PC-9 (cell line): ENCODE measurements at places on chromosomes 4 and X. TPM values are rescaled to one million over a fixed set of nuclear protein-coding genes. Genes with fewer than 3 reads are reported as not detected.

- DNase-seq, result peak; percentile 41
- H3K4me1 ChIP-seq, result no peaks in the 10 kb centered on the region
- H3K36me3 ChIP-seq, result no peaks in the 10 kb centered on the region
- H3K4me3 ChIP-seq, result no peak overlapping the region
- H3K27me3 ChIP-seq, result peaks cover 49% of the 10 kb centered on the region
Observed at GRCh38 chrX:151153086-151153485, 23.3 kb upstream of the GPR50 start.

DNA sequence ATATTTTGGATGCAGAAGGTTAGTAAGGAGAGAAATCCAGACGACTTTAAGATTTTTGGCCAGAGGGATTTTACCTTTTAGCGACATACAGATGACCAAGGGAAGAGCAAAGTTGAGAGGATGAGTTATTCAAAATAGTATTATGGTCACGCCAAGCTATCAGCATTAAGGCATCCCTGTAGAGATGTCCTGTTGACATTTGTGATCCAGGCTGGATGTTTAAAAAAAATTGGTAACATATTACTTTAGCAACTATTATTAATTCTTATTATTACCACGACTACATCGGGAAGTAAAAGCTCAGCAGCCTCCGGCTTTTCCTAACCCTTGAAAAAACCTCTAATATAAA, 562 bp upstream of the OSTC start:
- H3K4me3 ChIP-seq, result peak overlapping the region; percentile 99
- DNase-seq, result no peak
- no peaks in the 10 kb centered on the region for H3K27me3 ChIP-seq
- no peaks in the 10 kb centered on the region for H3K36me3 ChIP-seq

DNA sequence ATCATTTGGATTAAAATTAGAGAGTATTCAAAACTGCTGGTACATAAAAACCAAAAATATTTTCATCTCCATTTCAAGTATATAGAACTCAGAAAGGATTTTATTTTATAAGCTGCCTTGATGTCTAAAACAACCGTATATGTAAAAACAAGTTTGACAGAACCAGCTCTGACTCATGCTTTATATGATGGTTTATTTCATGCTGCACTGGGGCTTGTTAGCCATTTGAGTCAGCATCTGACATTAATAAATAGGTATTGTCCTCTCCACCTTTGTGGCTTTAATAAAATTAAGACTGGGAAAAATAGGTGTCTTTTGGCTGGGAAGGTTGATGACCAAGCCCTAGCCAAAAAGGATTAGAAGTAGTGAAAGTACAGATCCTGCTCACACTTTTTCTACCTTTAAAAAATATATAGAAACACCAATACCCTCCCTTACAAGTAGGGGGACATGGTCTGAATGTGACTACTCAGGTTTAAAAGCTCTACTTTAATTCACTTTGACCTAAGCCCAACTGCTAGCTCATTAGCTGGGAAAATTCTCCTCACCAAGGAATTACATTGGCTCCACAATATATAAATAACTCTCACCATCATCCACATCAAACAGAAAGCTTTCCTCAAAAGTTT, 228.1 kb downstream of the ADAMTS3 start:
- H3K4me1 ChIP-seq, result no peaks in the 10 kb centered on the region
- H3K27ac ChIP-seq, result no peak overlapping the region
- no peaks in the 10 kb centered on the region for H3K36me3 ChIP-seq
- H3K4me3 ChIP-seq, result no peak overlapping the region

DNA sequence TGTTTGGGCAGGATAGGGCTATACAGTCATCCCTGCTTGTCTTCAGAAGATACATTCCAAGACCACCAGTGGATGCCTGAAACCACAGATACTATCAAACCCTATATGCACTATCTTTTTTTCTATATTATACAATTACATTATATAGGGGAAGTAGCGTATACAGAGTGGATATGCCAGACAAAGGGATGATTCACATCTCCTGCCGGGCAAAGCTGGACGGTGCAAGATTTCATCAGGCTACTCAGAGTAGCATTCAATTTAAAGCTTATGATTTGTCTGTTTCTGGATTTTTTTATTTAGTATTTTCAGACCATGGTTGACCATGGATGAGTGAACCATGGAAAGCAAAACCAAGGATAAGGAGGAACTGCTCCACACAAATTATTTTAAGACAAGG, 7.0 kb upstream of the AMTN start:
- H3K4me3 ChIP-seq, result no peak overlapping the region
- no peak for DNase-seq
- no peaks in the 10 kb centered on the region for H3K27me3 ChIP-seq
- no peak overlapping the region for H3K27ac ChIP-seq
- H3K4me1 ChIP-seq, result no peaks in the 10 kb centered on the region

DNA sequence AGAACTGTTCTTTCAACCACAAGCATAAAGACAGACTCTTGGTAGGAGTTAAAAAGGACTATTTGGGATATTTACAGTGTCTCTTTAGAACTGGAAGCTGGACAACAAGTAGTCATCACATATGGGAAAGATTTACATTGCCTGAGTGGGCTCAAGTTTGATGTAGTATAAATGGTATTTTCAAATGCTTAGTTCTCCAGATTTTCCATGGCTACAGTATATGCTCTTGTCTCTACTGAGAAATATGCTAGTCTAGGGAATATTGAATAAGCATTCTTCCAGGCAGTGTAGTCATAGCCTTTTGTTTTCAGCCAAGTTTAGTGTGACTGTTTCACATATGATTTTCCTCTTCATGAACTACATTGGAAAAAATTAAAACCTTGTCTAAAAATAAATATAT, 315.6 kb downstream of the ARHGAP24 start:
- H3K4me3 ChIP-seq, result no peak overlapping the region
- H3K27ac ChIP-seq, result no peak overlapping the region
- no peaks in the 10 kb centered on the region for H3K36me3 ChIP-seq
- DNase-seq, result no peak
- peaks cover 12% of the 10 kb centered on the region for H3K4me1 ChIP-seq
- H3K27me3 ChIP-seq, result no peaks in the 10 kb centered on the region

The C4orf51 gene
- total RNA-seq, result not detected in 2 replicates

GRCh38 chr4:164807611-164808010, 53.7 kb downstream of the SMIM31 start:
- H3K4me3 ChIP-seq, result no peak overlapping the region
- no peaks in the 10 kb centered on the region for H3K36me3 ChIP-seq
- H3K27ac ChIP-seq, result no peak overlapping the region
- DNase-seq, result no peak
- no peaks in the 10 kb centered on the region for H3K4me1 ChIP-seq

The MEPE gene
- not detected in 2 replicates for total RNA-seq

DNA sequence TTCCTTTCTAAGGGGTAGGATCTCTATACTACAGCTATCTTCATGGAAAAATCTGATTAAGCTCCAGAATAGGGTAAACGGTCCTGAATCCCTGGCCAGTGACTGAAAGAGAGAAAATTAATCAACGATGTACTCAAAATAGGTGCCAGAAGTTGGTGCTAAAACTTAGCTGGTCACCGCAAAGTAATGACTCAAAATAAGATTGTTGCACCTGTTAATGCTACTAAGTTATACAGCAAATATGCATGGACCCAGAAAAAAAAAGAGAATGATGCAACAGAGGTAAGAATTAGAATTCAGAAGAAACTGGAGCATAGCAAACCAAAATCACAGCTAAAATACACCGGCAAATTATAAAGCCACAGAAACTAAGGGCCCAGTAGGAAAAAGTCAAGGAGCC, 239.7 kb upstream of the FAM241A start:
- H3K4me1 ChIP-seq, result no peaks in the 10 kb centered on the region
- no peak for DNase-seq
- H3K27ac ChIP-seq, result no peak overlapping the region
- no peaks in the 10 kb centered on the region for H3K27me3 ChIP-seq
- H3K36me3 ChIP-seq, result no peaks in the 10 kb centered on the region

DNA sequence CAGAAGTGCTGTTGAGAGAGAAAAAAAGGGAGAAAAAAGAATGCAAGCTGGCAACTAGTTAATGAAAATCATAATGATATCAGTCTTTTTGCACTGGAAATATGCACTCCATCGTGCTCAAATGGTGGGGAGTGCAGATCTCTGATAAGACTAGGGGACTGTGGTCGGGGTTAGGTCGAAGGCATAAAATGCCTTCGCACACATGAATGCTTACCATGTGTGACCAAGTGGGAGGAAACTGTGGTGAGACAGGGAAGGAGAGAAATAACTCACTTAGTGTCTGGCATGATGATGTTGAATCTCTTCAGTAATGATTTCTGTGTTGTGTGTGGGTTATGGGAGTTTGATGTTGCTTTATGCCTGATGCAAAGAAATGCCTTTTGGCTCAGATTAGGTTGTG, 358.9 kb downstream of the FBXO8 start:
- no peak for DNase-seq
- H3K27me3 ChIP-seq, result no peaks in the 10 kb centered on the region
- H3K4me1 ChIP-seq, result no peaks in the 10 kb centered on the region
- no peaks in the 10 kb centered on the region for H3K36me3 ChIP-seq
- no peak overlapping the region for H3K4me3 ChIP-seq
- H3K27ac ChIP-seq, result no peak overlapping the region

DNA sequence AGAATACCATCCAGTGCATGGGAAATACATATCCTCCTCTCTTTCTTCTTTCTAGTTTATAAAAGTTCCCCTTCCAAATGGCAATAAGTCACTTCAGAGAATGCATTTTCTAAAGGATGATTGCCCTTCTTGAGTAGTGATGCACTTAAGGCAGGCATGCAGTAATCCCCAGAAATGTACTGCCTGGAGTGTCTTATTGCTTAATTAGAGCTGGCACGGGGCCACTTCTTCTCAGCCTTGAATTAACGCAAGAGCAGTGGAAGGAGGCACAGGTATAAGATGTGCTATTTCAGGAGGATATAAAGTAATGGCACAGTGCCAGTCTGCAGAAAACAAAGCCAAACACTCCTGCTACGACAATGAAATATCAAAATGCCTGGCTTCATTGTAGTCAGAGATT, 371.4 kb upstream of the FAM241A start:
- no peaks in the 10 kb centered on the region for H3K36me3 ChIP-seq
- peak; percentile 3 for DNase-seq
- H3K27ac ChIP-seq, result no peak overlapping the region
- no peaks in the 10 kb centered on the region for H3K4me1 ChIP-seq

The NSG1 gene
- total RNA-seq, result not detected in 2 replicates

- H3K36me3 ChIP-seq, result no peaks in the 10 kb centered on the region
- no peak overlapping the region for H3K27ac ChIP-seq
- no peaks in the 10 kb centered on the region for H3K4me1 ChIP-seq
- no peaks in the 10 kb centered on the region for H3K27me3 ChIP-seq
Observed at GRCh38 chrX:102708900-102709299, 3.3 kb upstream of the GPRASP2 start.

The ITGB1BP2 gene
- total RNA-seq, result 5.2 and 5.4 TPM in 2 replicates

The EDA gene
- not detected in 2 replicates for total RNA-seq

The XK gene
- total RNA-seq, result 2.4 and 3.7 TPM in 2 replicates

- no peak for DNase-seq
- no peak overlapping the region for H3K27ac ChIP-seq
- peak overlapping the region; percentile 63; the same call in 1 of the 2 replicates for H3K4me3 ChIP-seq
- no peaks in the 10 kb centered on the region for H3K36me3 ChIP-seq
- H3K4me1 ChIP-seq, result 0 out of 2 replicates have a peak, but pooled peaks cover 6% of the 10 kb centered on the region
Observed at GRCh38 chr4:112706840-112707207, 69.9 kb downstream of the LARP7 start.

- H3K27ac ChIP-seq, result no peak overlapping the region
- H3K4me1 ChIP-seq, result no peaks in the 10 kb centered on the region
Observed at GRCh38 chrX:545452-545885, 85.1 kb upstream of the SHOX start.

The DDX53 gene
- total RNA-seq, result not detected in 2 replicates

DNA sequence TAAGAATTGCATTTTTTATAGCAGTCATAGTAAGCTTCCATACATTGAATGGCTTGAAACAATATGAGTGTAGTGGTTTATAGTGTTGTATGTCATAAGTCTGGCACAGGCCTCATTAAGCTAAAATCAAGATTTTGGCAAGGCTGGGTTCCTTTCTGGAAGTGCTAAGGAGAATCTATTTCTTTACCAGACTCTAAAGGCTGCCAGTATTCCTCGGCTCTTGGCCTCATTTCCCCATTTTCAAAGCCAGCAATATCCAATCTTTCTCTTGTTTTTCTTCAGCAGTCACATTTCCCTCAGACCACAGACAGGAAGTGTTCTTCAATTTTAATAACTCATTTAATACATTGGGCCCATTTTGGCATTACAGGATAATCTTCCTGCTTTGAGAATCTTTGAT, 1155.5 kb upstream of the PABPC4L start:
- no peak overlapping the region for H3K27ac ChIP-seq
- no peak overlapping the region for H3K4me3 ChIP-seq
- H3K36me3 ChIP-seq, result no peaks in the 10 kb centered on the region
- no peaks in the 10 kb centered on the region for H3K4me1 ChIP-seq
- no peaks in the 10 kb centered on the region for H3K27me3 ChIP-seq

GRCh38 chr4:172155838-172156345, 342.7 kb downstream of the GALNTL6 start:
- H3K27ac ChIP-seq, result no peak overlapping the region
- H3K4me1 ChIP-seq, result no peaks in the 10 kb centered on the region
- DNase-seq, result no peak
- no peaks in the 10 kb centered on the region for H3K27me3 ChIP-seq
- no peaks in the 10 kb centered on the region for H3K36me3 ChIP-seq

- H3K27ac ChIP-seq, result 0 out of 2 replicates have a peak overlapping the region, but pooled peaks have one; percentile 9
- no peak for DNase-seq
- no peaks in the 10 kb centered on the region for H3K27me3 ChIP-seq
- H3K4me1 ChIP-seq, result peaks cover 55% of the 10 kb centered on the region
- H3K36me3 ChIP-seq, result no peaks in the 10 kb centered on the region
- H3K4me3 ChIP-seq, result no peak overlapping the region
Observed at GRCh38 chr4:7202411-7202810, 10.1 kb downstream of the SORCS2 start.

GRCh38 chr4:165461159-165461821, 82.5 kb downstream of the CPE start:
- DNase-seq, result no peak
- no peak overlapping the region for H3K4me3 ChIP-seq
- no peaks in the 10 kb centered on the region for H3K36me3 ChIP-seq
- H3K27ac ChIP-seq, result no peak overlapping the region

DNA sequence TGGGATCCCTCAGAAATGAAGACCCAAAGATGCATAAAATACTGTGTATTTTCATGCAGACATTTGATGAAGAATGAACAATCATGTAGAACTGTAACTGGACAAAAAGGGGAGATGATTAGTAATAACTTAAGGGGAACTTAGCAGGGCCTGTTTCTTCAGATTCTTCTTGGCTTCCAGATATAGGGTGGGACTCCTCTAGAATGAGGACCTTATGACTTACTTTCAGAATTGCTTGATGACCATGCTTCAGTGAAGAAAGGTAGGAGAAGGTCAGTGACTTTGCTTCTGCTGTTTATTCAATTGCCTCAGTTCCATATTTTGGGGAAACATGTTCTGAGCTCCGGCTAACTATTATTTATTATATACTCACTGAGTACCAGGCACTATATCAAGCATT, 580.8 kb downstream of the CENPC start:
- no peaks in the 10 kb centered on the region for H3K27me3 ChIP-seq
- no peak for DNase-seq
- no peaks in the 10 kb centered on the region for H3K36me3 ChIP-seq
- no peaks in the 10 kb centered on the region for H3K4me1 ChIP-seq
- no peak overlapping the region for H3K4me3 ChIP-seq
- no peak overlapping the region for H3K27ac ChIP-seq
